ENCODE measurements at places on chromosomes 1 and 21.

- no peak for DNase-seq
Observed at GRCh38 chr1:58722967-58723366, 23.1 kb upstream of the MYSM1 start.

DNA sequence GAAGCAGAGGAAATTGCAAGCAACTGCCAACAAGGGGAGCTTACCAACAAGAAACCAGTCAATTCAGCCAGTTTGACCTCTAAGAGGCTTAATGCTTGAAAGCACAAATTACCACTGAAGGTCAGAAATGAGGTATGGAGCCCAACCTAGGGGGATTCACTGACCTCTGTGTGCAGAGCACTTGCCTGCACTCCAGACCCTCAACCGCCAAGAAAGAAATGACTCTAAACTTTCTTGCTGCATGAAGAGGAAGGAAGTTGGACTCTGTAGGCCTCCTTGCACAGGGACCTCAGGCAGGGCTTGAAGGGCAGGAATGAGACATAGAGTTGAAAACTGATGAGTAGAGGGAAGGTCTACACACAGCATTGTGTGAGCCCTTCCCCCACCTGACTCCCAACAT lies 10.0 kb downstream of the ARMH1 start:
- DNase-seq = no peak

- DNase-seq = no peak
Observed at GRCh38 chr1:174912264-174912663, 87.5 kb upstream of the CACYBP start.

DNA sequence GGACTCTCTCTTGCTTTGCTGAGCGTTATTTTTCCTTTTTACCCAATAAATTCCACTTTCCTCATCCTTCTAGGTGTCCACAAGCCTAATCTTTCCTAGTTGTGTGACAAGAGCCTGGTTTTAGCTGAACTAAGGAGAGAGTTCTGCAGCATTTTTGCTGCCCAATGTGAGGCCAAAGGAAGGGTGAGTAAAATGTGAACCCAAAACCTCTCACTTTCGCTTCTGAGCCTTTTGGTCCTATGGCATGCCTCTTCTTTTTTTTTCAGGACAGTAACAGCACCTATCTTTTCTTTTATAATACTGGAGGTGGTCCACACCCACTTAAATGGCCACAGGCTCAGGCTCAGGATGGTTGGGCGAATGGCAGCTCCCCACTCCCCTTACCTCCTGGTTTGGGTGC lies 111.1 kb downstream of the COP1 start:
- DNase-seq = no peak

DNA sequence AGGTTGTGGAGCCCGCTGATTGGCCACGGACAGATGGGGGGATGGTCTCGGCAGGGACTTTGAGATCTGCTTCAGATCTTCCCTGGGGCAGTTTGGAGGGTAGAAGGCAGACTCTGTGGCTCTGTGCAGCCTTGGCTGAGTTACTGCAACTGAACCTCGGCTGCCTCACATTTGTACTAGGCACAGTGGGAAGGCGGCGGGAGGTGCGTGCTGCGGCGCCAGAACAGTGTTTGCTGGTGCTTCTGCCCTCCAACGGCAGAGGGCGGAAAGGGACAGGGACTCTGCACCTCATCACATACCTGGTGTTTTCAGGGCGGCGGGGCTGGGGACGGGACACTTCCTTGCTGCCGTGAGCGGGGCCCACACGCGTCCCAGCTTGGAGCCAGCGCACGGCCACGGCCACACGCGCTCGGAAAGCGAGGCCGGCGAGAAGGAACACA lies 26.2 kb downstream of the SLC66A1 start:
- DNase-seq = no peak

GRCh38 chr1:51421964-51422363 lies 91.6 kb upstream of the TTC39A start:
- DNase-seq = no peak

DNA sequence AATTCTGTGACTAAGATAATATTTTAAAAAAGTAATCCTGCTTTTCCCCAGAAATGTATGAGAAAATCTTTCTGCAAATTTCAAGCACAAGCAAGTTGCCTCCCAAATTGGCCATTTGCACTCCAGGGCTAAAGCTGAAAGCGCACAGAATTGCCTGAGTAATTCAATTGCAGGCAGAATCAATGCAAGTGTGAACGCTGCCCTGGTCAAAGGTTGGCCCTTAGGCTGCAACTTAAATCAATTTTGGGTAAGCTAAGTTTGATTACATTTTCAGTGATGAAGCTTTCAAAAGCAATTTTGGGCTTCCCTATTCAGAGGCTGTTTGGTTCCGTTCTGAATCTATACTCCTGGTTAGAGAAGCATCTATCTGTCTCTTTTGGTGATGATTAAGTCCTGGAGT lies 501.8 kb upstream of the ZRANB2 start:
- no peak for DNase-seq

DNA sequence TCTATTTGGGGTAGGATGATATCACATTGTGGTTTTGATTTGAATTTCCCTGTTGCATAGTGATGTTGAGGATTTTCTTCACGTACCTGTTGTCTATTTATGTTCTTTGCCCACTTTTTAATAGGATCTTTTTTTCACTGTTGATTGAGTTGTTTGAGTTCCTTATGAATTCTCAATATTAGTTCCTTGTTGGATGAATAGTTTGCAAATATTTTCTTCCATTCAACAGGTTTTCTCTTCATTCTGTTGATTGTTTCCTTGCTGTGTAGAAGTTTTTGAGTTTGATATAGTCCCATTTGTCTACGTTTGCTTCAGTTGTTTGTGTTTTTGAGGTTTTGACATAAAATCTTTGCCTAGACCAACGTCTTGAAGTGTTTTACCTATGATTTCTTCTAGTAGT lies 369.5 kb upstream of the CAMK1G start:
- no peak for DNase-seq

- DNase-seq = no peak
Observed at GRCh38 chr1:107804134-107804533, 160.8 kb downstream of the VAV3 start.

GRCh38 chr1:195071461-195071860 lies 1536.8 kb downstream of the KCNT2 start:
- no peak for DNase-seq
